ENCODE measurements at places on chromosomes 2 and 18.
A peak's percentile ranks its signal among the peaks of the same experiment; 100 is the strongest.

- DNase-seq = no peak
Measured at GRCh38 chr2:42142547-42143184, 26.5 kb upstream of the EML4 start.

- DNase-seq = no peak
Measured at GRCh38 chr2:160332318-160332717, 132.2 kb upstream of the ITGB6 start.

- DNase-seq = no peak
Measured at GRCh38 chr2:120936476-120937334, 201.0 kb downstream of the GLI2 start.

- DNase-seq = no peak
Measured at GRCh38 chr2:240760121-240760520, 59.9 kb downstream of the KIF1A start.

- no peak for DNase-seq
Measured at GRCh38 chr18:55264108-55264507, 304.8 kb upstream of the CCDC68 start.

GRCh38 chr2:204860274-204860673 lies 315.0 kb downstream of the PARD3B start:
- no peak for DNase-seq

GRCh38 chr2:37318401-37318800 lies 6.2 kb downstream of the PRKD3 start:
- DNase-seq = no peak

DNA sequence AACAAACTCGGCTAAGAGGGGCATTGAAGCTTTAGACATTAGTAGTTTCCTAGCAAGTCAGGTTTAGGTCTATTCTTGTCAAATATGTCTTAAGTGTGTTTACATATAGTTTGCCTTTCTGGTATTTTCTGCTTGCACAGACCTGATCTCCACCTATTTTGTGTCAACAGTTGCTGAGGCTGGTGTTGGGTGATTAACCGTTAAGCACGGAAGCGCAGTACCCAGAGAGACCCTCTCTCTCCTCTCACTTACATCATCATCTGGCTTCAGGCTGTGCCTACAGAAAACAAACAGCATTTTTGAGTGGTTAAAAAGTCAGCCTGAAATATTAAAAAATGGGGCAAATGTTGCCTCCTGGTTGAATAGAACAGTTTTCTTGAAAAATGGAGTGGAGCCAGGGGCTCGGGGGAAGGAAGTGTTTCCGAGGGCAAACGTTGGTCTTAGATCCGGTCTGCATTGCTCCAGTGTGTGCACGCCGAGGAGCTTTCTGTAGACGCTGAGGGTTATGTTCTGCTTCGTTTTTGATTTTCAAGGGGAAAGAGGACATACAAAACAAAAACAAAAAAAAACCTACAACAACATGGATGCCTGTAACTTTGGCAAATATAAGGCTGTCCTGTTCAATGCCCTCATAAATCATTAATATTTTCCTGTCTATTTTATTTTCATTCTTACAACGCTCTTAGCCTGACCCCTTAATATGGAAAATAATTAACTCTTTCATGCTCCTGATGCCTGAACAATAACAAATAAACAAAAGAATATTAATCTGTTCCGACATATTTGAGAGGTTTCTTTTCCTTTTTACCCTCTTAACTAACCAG lies 120.8 kb downstream of the MEIS1 start:
- DNase-seq = no peak

- no peak for DNase-seq
Measured at GRCh38 chr2:43045866-43046265, 180.5 kb downstream of the ZFP36L2 start.

DNA sequence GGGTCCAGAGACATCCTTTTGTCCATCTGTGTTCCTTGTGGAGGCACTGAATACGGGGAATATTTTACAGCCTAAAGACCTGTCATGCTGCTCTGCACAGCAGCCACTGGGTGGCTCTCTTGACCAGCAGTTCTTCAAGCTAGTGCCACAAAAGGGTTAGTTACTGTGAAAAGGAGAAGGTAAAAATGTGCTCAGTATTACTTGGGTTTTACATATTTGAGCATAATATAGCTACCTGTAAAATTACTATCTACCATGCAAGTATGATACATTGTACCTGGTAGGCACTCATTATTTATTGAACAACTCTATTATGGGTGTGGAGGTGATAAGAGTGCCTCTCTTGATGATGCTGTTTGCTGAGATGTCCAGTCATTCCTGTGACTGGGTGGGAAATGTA lies 23.6 kb downstream of the FZD5 start:
- peak; percentile 32 for DNase-seq

DNA sequence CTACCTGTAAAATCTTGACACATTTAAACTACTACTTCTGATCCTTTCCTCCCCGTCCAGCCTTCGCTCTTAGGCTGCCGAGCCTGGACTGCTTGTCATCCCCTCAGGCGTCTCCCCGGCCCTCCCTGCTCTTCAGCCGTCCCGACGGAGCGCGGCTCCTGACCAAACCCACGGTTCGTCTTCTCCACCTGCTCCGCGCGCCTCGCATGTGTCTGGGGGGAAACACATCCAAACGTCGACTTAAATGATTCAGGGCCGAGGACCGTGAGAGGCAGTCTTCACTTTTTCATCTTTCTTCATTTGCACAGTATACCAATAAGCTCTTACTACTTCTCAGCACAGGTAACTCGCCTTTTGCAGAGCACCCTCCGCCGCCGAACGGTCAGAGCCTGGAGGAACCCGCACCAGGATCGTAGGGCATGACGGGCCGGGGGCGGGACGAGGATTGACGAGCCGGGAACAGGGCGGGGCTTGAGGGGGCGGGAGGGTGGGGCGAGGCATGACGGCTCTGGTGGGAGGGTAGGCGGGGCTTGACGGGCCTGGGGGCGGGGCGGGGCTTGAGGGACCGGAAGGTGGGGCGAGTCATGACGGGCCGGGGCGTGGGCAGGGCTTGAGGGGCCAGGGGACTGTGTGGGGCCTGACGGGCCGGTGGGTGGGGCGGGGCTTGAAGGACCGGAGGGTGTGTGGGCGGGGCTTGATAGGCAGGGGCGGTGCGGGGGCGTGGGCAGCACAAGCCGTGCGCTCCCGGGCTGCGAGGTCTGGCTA lies at the start of gene SEH1L:
Gene SEH1L, plus strand, starts transcription at position 727 of the 765 bp plus-strand sequence. CDS start 111 bp downstream, outside the sequence.
- peak; percentile 98 for DNase-seq

GRCh38 chr2:69335311-69335710 lies 51.7 kb downstream of the GFPT1 start:
- DNase-seq = no peak

GRCh38 chr18:44197832-44198611 lies 482.7 kb upstream of the SETBP1 start:
- no peak for DNase-seq

GRCh38 chr2:189285962-189286645 lies 106.5 kb upstream of the COL5A2 start:
- no peak for DNase-seq

- DNase-seq = no peak
Measured at GRCh38 chr2:99863903-99864270, 278.5 kb downstream of the AFF3 start.

- no peak for DNase-seq
Measured at GRCh38 chr2:133690780-133691179, 122.5 kb upstream of the NCKAP5 start.

DNA sequence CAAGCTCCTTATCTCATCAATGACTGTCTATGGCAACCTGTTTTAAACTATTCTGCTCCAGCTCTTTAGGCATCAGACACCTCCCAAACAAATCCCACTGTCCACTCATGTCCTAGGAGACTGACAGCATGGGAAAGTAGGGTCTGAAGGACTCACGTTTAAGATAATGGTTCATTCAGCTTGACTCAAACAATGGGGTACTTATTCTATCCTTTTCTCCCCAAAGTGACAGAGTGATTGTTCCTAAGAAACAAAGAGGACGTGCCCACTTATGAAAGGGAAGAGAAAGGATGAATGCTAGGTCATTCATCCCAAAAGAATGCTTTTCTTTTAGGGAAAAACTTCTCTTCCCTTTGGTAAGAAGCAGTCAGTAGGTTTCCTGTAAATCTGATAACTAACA lies 41.9 kb downstream of the ALK start:
- no peak for DNase-seq

GRCh38 chr2:215718436-215718835 lies 282.6 kb upstream of the FN1 start:
- no peak for DNase-seq

- peak; percentile 36 for DNase-seq
Measured at GRCh38 chr2:221572821-221573429, 821 bp upstream of the EPHA4 start.

- DNase-seq = no peak
Measured at GRCh38 chr2:238013806-238014205, 47.0 kb downstream of the UBE2F start.

DNA sequence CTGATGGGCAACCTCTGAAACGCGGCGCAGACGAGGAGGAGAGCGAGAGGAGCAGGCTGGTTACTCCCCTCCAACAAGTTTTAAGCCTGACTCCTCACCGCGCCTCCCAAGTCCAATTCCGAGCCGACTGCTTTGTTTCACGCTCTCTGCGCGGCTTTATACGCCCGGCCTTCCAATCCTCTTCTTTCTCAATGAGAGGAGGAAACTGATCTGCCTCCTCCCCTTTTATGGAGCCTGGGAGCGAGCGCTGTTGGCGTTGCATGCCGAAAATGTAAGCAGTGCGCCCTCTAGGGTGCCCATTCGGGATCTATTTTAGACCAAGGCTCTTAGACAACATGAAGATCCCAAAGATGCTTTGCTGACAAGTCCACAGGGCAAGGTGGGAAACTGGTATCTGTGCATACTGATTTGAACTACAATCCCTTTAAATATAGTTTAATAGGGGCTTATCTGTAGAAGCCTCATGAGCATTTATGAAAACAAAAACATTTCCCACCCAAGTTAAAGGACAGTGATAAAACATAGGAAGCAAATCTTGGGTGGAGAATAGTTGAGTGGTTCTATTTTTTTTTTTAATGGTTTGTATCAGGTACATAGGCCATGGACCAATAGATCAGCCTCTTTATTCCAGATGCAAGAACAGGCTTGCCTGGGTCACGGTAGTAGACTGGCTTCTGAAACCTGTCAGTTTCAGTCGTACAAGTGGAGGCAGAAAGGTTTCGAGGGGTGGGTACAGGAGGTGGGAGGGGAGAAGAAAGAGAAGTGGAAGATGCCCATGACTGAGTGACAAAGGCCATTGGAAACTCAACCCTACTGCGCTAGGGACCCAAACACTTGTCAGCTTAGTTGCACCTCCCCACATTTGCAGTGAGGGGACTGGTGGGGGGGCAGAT lies at the start of gene RND3:
Gene RND3, minus strand, starts transcription at position 131 of the 893 bp plus-strand sequence. CDS start 250 bp downstream, outside the sequence.
- DNase-seq = peak; percentile 95

- no peak for DNase-seq
Measured at GRCh38 chr18:24403076-24403475, 5.5 kb upstream of the OSBPL1A start.

GRCh38 chr18:42292654-42293053 lies 337.6 kb downstream of the PIK3C3 start:
- DNase-seq = no peak

GRCh38 chr18:58315739-58316215 lies 271.8 kb downstream of the NEDD4L start:
- no peak for DNase-seq

- DNase-seq = no peak
Measured at GRCh38 chr2:66930339-66931220, 466.6 kb upstream of the ETAA1 start.

GRCh38 chr2:198913394-198914152 lies 544.2 kb downstream of the SATB2 start:
- no peak for DNase-seq

- no peak for DNase-seq
Measured at GRCh38 chr2:146457221-146457620, 1387.6 kb upstream of the ACVR2A start.

DNA sequence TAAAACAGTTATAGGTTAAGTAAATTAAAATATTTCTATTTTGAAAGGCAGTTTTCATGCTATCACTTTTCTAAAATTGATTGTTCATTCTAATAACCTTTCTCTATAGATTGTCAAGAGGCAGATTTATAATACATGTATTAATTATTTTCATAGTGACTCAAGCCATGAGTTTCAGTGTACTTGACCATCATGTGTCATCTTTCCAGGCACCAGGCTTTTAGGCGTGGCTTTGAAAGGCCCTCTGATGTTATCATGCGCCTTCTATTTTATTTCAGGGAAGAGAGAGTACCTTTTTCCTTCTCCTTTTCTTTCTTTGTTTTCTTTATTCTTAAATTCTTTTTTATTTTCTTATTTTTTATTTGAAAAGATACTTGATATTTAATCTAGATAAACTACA lies 128.3 kb upstream of the ETAA1 start:
- no peak for DNase-seq

DNA sequence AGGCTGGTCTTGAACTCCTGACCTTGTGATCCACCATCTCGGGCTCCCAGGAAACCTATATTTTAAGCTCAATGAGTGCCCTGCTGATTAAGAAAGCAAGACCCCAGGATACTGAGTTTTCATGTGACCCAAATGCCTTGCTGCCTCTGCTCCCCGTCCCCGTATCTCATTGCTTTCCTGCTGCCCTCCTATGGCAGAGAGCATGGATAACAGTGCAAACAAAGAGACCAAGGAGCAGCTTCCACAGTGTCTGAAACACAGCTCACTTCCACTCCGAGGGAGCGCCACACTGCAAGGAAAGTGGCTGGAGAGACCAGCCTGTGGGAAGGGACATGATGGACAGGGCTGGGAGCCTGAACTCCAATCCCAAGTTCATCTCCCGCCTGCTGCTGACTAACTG lies 246.8 kb downstream of the TMEM182 start:
- no peak for DNase-seq

- DNase-seq = no peak
Measured at GRCh38 chr2:201618744-201619662, 24.3 kb downstream of the TMEM237 start.

DNA sequence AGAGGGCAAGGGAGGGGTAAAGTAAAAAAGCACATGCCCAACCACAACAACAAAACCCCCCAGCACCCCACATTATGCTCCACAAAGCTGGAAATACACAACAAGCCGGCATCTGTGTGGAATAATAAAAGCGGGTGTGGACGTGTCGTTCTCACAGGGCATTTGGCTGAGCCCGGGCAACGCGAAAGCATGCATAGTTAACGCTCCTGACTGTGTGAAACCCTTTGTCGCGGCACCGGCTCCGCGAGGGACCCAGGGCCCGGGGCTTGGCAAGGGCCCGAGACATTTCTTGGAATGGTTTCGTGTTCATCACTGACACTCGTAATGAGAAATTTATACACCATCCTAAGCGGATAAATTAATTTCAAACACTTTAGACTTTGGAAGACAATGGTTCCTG lies 165.6 kb downstream of the INHBB start:
- no peak for DNase-seq

DNA sequence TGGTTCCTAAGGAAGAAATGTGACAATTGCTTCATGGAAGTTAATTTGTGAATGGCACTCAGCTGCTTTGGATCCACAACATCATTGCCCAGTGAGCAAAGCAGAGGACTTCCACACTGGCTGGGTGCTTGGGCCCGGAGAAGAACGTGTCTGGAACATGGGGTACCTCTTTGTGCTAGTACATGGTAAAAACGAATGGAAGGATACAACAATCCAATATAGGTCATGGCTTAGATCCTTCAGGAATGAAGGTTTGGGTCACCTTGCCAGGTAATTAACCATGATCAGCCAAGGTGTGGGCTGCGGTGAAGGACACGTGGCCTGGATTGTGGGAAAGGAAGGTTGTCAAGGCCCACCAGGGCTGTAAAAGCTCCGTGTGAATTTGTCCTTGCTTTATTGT lies 245.9 kb upstream of the HS6ST1 start:
- DNase-seq = no peak

All from NCI-H1105 (cell line).